ENCODE measurements at places on chromosomes 3 and 15.
A peak's percentile ranks its signal among the peaks of the same experiment; 100 is the strongest.

GRCh38 chr3:194069421-194070219 is 66.3 kb upstream of the HES1 start:
- DNase-seq = no peak

DNA sequence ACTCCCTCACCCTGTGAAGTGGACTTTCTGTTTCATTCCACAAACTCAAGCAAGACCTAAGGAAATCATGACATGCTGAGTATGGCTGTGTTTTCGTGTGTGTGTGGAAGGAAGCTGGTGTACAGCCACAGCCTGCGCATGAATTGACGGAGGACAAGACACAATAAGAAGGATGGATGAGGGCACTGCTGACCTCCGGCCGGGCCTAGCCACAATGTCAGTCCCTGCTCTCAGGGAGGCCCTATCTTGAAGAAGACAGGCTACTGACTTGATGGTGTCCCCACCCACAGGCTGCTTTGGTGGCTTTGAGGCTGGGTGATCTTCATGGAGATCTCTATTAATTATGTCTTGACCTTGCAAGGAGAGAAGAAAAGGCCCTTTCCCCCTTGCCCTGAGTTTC is 39.3 kb upstream of the CDCP1 start:
- DNase-seq = no peak

DNA sequence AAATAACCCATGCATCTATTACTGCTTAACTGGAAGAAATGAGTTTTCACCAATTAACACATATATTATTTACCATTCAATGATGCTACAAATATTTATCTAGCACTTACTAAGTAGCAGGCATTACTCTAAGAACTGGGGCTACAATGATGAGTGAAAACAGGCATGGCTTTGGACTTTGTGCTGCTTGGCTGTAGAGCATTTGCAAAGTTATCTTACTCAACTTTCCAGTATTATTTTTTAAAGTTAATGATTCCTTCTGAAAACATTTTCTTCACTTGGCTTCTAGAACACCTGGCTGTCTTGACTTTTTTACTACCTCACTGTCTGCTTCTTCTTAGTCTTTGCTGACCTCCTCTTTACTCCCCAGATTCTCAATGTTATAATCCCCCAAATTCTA is 1.8 kb downstream of the C3orf33 start:
- no peak for DNase-seq

GRCh38 chr15:40815042-40815698 is 7.9 kb upstream of the DNAJC17 start:
- no peak for DNase-seq

GRCh38 chr3:58351920-58352319 is 19.2 kb downstream of the PXK start:
- no peak for DNase-seq

DNA sequence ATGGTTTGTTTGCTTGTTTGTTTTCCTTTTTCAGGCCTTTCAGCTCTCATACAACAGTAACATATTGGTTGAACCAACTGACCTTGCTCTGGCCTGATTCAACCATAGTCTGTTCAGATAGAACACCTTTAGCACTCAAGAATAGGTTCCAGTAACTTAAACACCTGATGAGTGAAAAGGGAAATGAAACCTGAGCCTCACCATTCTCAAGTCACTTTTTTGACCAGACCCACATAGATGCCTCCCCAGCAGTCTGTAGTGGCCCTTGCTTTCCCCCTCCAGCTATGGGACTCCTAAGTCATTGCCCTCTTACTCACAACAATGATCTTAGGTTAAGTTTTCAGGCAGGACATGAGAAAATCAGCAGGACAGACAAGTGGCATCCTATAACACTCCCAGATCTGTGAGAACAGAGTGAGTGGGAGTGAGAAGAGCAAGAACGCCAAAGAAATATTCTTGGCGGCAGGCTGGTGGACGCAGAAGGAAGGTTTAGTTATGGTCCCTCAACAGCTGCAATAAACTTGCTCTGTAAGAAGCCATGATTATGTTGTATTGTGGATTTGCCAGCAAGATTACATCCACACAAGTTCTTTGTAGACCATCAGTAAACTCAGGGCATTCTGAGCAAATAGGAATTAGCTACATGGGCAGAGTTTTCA is 367.5 kb downstream of the MECOM start:
- DNase-seq = no peak

- no peak for DNase-seq
Observed at GRCh38 chr3:98038876-98039275, 3.8 kb upstream of the GABRR3 start.

DNA sequence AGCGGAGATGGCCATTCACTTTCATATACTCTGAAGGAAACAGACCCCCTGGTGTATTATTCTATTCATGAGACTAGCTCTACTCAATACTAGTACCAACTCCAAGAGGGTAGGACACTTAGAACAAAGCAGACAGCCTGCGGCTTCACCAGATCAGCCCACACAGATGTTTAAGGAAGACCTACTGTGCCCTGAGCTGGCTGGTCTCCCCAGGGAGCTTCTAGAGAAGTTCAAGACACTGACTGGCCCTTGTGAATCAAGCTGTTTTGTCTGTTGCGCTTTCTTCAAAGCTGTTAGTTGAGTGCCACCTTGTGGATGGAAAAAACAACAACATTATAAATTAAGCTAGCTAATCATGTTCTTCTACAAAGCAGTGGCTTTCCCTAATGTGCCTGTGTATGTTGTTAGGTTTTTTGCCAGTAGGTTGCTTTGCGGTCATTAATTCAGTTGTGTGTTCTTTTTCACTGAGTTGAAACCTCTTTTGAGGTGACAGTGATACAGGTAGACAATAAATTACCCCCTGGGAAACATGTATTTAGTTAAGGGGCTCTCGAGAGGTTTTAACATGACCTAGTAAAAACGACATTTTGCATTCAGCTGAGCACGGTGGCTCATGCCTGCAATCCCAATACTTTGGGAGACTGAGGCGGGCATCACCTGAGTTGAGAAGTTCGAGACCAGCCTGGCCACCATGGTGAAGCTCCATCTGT is 64.2 kb upstream of the MYZAP start:
- DNase-seq = peak; percentile 89

- peak; percentile 76 for DNase-seq
Observed at GRCh38 chr3:160401291-160402095, 2.0 kb downstream of the SMC4 start.

DNA sequence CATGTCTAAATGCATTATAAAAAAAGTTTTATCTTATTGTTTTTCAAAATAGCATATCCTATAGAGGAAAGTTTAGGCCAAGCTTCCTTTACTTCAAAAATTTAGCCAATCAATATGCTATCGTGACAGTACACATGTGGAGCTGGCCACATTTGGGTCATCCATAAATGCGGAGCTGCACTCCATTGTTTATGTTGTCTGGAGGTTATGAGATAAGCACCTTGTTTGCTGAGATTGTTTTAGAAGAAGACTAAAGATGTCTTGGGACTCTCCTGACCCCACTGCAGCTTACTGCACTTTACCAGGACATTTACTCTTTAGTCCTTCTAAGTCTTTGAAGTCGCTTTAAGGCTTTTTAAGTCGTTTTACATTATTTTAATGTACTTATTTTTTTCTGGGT is 265.9 kb downstream of the OCA2 start:
- no peak for DNase-seq

DNA sequence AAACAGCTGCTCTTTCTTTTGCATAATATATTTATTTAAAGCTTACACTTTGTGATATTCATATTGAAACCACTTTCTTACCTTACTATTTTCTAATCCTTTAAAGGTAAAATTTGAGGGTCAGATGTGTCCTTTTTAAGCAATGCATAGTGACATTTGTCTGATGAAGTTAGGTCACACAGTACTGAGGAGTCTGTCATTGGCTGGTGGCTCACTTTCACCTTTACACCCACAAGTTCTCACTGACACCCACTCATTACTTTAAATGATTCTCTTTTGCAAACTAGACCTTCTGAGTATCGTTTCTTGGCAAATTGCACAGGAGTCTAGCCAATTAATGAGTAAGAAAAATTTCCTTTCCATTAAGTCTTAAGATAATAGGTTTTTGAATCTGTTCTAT is 758.3 kb upstream of the ARPP21 start:
- DNase-seq = no peak

GRCh38 chr3:194715022-194715800 is 29.5 kb downstream of the FAM43A start:
- no peak for DNase-seq

DNA sequence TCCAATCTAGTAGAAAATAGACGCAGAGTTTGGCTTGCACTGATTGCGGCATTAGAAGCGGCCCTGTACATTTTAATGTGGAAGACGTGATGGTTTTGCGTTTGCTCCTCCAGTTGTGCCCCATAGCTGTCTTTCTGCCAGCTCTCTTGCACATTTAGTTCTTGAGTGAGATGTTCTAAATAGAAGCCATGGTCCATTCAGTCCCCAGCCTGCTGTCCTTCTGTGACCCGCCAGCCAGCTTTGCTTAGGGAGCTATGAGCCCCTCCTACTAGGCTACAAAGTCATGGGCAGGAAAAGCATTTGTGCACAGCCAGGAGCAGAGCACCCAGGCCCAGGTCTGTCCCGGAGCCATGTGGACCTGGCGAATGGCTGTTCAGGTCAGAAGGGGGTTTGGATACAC is 50.3 kb downstream of the APBA2 start:
- DNase-seq = no peak
